Activated CD8-positive, alpha-beta T cell treated with anti-CD3 and anti-CD28 coated beads for 36 hours (primary cell): ENCODE measurements at places on chromosomes 2 and 18. TPM values are rescaled to one million over a fixed set of nuclear protein-coding genes. Genes with fewer than 3 reads are reported as not detected.

GRCh38 chr18:65750389-65751154 is at the start of gene CDH7:
CDH7 (plus strand) TSS chr18:65751012; CDS start chr18:65762843, 11,831 bp downstream.
- DNase-seq: no peak

DNA sequence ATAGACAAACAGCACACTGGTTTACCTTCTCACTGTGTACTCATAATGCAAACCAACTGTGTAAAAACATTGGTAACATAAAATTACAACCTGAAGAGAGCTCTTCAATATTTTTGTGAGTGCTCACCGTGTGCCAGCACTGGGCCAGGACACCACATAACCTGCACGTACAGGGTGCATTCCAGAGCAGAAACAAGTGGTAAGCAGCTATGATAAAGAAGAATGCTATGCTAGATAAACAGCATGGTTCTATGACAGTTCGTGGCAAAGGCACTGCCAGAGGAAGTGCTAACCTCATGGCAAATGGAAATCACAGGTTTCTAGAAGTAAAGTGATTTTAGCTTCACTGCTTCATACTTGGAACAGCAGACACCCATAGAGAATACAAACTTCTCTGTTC is 343.5 kb downstream of the MTX2 start:
- no peak for DNase-seq

DNA sequence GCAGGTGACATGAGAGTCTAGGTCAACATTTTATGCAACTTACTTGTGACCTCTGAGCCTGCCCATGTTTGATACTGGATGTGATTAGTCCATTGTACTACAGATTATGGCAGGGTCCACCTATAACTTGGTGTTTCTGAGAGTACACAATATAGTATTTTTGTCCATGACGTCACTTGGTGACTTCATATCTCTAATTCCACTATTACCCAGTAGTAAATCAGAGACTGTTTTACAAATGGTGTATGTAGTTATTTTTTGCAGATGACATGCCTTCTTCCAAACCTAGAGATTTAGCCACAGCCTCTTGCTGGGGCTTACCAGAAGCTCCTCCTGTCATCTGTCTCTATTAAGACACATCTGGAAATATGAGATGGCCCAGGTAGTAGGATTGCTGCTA is 24.6 kb upstream of the TMX3 start:
- DNase-seq: no peak

GRCh38 chr2:29613067-29613466 is 308.3 kb downstream of the ALK start:
- DNase-seq: no peak

DNA sequence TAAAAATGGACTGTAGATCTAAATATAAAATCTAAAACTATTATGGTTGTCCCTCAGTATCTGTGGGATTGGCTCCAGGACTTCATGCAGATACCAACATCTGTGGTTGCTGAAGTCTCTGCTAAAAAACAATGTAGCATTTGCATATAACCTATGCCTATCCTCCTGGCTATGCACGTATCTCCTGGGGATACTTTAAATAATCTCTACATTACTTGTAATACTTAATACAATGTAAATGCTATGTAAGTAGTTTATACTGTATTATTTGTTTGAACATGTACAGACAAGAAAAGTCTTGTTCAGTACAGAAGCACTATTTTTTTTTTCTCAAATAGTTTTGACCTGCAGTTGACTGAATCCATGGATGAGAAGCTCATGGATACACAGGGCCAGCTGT is 134.9 kb downstream of the ZAP70 start:
- no peak for DNase-seq

DNA sequence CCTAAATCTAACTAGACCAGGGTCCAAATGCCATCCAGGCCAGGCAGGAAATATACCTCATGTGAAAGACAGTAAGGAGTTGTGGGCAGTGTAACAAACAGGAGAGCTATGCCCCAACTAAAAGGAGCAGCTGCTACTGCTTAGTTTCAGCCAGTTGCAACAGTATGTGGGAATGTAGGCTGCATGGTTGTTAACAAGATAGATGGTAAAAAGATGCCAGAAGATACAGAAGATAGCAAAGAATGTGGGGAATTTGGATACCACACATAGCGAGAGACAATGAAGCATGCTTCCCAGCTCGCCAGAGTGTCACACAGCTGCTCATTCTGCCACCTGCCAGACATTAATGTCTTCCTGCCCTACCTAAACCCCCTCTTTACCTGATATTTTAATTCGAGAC is 39.4 kb upstream of the CYBRD1 start:
- no peak for DNase-seq

Gene NR4A2
- total RNA-seq: 57.6 TPM

Gene GPR39
- not detected for total RNA-seq

Gene CHRND
- total RNA-seq: not detected

Gene RIT2
- not detected for total RNA-seq

Gene TMEM17
- 0.14 TPM for total RNA-seq

Gene ZNF892
- total RNA-seq: 3.3 TPM
